Lower lobe of right lung (tissue), 2 donors: ENCODE measurements at places on chromosomes 4 and X.

- no peak overlapping the region for H3K27ac ChIP-seq
- no peaks in the 10 kb centered on the region for H3K36me3 ChIP-seq
- no peaks in the 10 kb centered on the region for H3K4me1 ChIP-seq
- no peak overlapping the region for H3K4me3 ChIP-seq
- no peaks in the 10 kb centered on the region for H3K27me3 ChIP-seq
Measured at GRCh38 chr4:84994280-84994679, 27.8 kb upstream of the WDFY3 start.

DNA sequence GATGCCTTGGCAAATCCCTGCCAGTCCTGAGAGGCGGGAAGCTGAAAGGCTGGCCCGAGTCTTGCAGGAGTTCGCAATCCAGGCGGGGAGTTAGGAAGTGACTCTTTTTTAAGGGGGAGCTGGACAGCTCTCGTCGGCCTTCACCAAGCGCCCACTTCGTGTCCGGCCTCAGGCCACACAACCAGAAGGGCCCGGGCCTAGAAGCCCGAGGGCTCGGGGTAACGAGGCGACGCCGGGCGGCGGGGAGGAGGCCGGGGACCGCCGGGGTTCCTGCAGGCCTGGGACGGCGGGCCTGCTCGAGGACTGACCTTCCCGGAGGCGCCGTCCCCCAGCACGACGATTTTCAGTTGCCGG is 395 bp downstream of the RAB28 start:
- H3K36me3 ChIP-seq, result peaks cover 4% of the 10 kb centered on the region
- peak overlapping the region; percentile 91 for H3K27ac ChIP-seq
- H3K4me1 ChIP-seq, result peaks cover 22% of the 10 kb centered on the region

DNA sequence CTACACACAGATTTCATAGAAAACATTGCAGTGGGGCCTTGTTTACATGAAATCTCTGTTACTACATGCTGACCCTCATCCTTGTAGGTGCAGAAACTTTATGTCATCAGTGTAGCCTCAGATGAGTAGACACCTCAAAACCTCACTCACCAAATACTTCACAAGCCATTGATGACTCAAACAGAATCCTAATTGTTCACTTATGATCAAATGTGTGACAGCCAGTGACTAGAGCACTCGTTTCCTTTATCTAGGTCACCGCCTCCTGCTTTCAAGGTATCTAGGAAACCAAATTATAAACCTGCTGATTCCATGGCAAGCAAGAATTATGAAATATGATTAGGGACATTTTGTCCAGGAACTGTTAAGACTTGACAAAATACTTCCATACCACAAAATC is 255.8 kb upstream of the GPRIN3 start:
- no peaks in the 10 kb centered on the region for H3K27me3 ChIP-seq
- H3K4me3 ChIP-seq, result no peak overlapping the region
- DNase-seq, result no peak
- no peaks in the 10 kb centered on the region for H3K4me1 ChIP-seq
- H3K36me3 ChIP-seq, result no peaks in the 10 kb centered on the region

- H3K27ac ChIP-seq, result peak overlapping the region; percentile 76
- no peaks in the 10 kb centered on the region for H3K36me3 ChIP-seq
- H3K4me3 ChIP-seq, result peak overlapping the region; percentile 19
- H3K4me1 ChIP-seq, result peaks cover 30% of the 10 kb centered on the region
- DNase-seq, result peak; percentile 45
Measured at GRCh38 chrX:150507251-150507856, 61.1 kb upstream of the MTM1 start.

- H3K4me3 ChIP-seq, result no peak overlapping the region
- peak overlapping the region; percentile 39 for H3K27ac ChIP-seq
- no peaks in the 10 kb centered on the region for H3K36me3 ChIP-seq
- no peaks in the 10 kb centered on the region for H3K4me1 ChIP-seq
- DNase-seq, result peak; percentile 85
- H3K27me3 ChIP-seq, result no peaks in the 10 kb centered on the region
Measured at GRCh38 chr4:128635141-128635954, 174.2 kb upstream of the JADE1 start.

DNA sequence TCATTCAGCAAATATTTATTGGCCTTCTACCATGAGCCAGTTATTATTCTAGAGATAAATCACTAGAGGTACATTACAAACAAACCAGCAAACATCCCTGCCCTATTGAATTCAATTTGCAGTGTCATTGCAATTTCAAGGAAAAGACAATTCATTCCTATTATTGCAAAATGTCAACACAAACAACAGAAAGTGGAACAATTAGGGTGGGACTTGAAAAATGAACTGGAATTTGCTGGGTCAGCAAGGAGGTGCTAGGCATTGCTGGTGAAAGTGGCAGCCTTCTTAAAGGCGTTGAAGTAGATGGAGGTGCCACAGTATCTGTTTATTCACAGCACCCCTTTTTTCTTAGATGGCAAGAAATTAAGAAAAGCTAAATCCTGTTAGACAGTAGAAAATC is 224.0 kb upstream of the BMP3 start:
- no peaks in the 10 kb centered on the region for H3K4me1 ChIP-seq
- DNase-seq, result no peak
- H3K27me3 ChIP-seq, result no peaks in the 10 kb centered on the region
- H3K36me3 ChIP-seq, result no peaks in the 10 kb centered on the region
- no peak overlapping the region for H3K27ac ChIP-seq

- DNase-seq, result no peak
- H3K4me1 ChIP-seq, result no peaks in the 10 kb centered on the region
- no peaks in the 10 kb centered on the region for H3K27me3 ChIP-seq
- H3K4me3 ChIP-seq, result no peak overlapping the region
- no peaks in the 10 kb centered on the region for H3K36me3 ChIP-seq
Measured at GRCh38 chr4:152708796-152709195, 29.0 kb upstream of the TMEM154 start.

DNA sequence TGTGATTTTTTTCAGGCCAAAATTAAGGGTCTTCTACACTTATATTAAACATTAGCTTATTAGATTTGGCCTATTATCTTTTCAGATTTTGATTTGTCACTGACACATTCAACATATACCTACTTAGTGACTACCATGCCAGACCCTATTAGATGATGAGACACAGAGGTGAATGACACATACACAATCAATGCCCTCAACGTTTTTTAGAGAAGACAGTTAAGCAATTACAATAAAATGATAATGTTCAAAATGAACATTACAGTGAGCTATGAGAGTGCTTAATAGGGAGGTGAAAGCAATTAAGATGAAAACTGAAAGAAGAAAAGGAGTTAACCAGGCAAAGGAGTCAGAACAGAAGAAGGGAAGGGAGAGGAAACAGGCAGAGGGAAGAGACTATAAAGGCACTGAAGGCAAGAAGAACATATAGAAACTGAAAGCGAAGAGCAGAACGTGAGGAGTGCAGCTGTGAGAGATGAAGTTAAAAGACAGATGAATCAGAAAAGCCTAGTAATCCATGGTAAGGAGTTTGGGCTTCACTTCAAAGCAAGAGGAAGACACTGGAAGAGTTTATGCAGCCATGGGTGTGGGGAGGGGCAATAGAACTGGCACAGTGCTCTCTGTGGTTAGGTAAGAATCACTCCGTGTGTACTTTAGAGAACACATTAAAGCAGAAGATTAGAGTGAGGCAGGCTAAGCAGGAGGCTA is 119.0 kb downstream of the REELD1 start:
- H3K27ac ChIP-seq, result no peak overlapping the region
- DNase-seq, result no peak
- H3K4me1 ChIP-seq, result peaks cover 26% of the 10 kb centered on the region
- no peaks in the 10 kb centered on the region for H3K36me3 ChIP-seq
- H3K4me3 ChIP-seq, result no peak overlapping the region
- H3K27me3 ChIP-seq, result no peaks in the 10 kb centered on the region

- no peak for DNase-seq
- no peak overlapping the region for H3K4me3 ChIP-seq
- H3K36me3 ChIP-seq, result no peaks in the 10 kb centered on the region
- no peaks in the 10 kb centered on the region for H3K27me3 ChIP-seq
Measured at GRCh38 chr4:169249214-169249973, 21.4 kb downstream of the SH3RF1 start.

DNA sequence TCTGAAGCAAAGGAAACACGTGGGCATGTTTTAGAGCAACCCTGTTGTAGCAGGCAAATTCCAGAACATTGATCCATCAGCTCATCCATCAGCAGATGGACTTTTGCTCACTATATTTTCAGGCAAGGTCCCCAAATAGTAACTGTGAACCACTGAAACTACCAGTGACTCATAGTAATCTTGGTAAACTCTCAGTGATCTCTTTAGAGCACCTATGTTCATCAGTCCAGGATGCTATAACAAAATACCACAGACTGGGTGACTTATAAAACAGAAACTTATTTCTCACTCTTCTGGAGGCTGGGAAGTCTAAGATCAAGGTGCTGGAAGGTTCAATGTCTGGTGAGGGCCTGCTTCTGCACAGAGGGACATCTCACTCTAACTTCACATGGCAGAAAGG is 28.9 kb upstream of the BTC start:
- no peak overlapping the region for H3K4me3 ChIP-seq
- H3K27me3 ChIP-seq, result no peaks in the 10 kb centered on the region
- no peaks in the 10 kb centered on the region for H3K4me1 ChIP-seq
- H3K36me3 ChIP-seq, result no peaks in the 10 kb centered on the region
- DNase-seq, result no peak

DNA sequence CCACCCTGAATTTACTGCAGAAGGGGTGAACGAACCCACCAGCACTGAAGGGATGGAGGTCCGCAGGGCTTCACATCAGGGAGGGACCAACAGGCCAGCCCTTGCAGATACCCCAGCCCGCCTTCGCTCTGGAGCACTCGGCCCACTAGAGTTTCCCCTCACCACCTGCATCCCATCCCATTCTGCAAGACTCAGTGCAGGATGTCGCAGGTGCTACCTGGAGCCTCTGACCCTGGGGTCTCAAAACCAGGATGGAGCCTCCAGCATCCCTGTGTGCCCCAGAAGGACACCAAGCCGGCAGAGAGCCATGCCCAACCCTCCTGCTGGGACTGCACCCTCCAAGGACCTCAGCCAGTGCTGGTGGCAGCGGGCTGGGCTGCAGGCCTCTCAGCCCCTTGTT is 57.6 kb upstream of the ADRA2C start:
- peak; percentile 18 for DNase-seq
- peaks cover 25% of the 10 kb centered on the region for H3K27me3 ChIP-seq
- H3K27ac ChIP-seq, result no peak overlapping the region
- H3K36me3 ChIP-seq, result no peaks in the 10 kb centered on the region
- H3K4me1 ChIP-seq, result no peaks in the 10 kb centered on the region
- H3K4me3 ChIP-seq, result no peak overlapping the region

DNA sequence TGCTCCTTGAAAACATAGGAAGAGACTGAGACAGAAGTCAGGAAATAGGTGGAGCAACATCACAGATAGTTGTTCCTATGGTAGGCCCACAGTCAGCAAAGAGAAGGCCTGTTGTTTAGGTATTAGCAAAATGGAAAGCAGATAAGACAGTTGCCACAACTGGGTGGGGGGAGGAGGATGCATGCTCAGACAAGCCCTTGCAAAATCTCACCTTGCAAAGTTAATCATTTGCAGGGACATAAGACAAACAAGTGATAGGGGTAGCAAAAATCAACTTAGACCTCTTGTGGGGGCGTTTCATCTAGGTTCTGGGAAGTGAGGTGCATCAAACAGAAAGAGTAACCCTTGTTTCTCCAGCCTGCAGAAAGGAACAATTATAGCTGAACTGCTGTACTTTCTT is 30.7 kb downstream of the SERPINA7 start:
- DNase-seq, result no peak
- H3K27ac ChIP-seq, result no peak overlapping the region
- no peak overlapping the region for H3K4me3 ChIP-seq
- no peaks in the 10 kb centered on the region for H3K27me3 ChIP-seq

DNA sequence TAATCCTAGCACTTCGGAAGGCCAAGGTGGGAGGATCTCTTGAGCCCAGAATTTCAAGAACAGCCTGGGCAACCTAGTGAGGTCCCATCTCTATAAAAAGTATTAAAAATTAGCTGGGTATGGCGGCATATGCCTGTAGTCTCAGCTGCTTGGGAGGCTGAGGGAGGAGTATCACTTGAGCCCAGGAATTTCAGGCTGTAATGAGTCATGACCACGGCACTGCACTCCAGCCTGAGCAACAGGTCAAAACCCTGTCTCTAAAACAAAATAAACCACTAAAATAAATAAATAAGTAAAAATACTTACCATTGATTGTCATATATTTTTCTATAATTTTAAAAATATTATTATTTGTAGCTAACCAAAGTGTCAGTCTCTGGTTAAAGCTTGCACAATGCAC is 315.6 kb upstream of the SMIM31 start:
- no peaks in the 10 kb centered on the region for H3K27me3 ChIP-seq
- H3K4me1 ChIP-seq, result no peaks in the 10 kb centered on the region
- H3K4me3 ChIP-seq, result no peak overlapping the region

DNA sequence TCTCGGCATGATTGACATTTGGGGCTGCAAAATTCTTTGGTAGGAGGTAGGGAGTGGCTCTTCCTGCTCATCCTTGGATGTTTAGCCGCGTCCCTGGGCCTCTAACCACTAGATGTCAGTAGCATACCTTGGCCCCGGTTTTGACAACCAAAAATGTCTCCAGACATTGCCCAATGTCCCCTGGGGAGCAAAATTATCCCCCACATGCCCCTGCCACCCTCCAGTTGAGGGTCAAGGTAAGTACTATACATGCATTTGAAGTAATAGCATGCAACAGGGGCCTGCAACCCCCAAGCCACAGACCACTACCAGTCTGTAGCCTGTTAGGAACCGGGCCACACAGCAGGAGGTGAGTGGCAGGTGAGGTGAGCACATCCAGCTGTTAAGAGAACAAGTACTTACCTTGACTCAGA is 17.6 kb upstream of the KIAA1210 start:
- no peaks in the 10 kb centered on the region for H3K4me1 ChIP-seq
- H3K27me3 ChIP-seq, result no peaks in the 10 kb centered on the region
- no peak overlapping the region for H3K4me3 ChIP-seq
- no peak overlapping the region for H3K27ac ChIP-seq
- no peak for DNase-seq

- H3K36me3 ChIP-seq, result no peaks in the 10 kb centered on the region
- H3K4me3 ChIP-seq, result peak overlapping the region; percentile 64
- peaks cover 45% of the 10 kb centered on the region for H3K27me3 ChIP-seq
- no peak overlapping the region for H3K27ac ChIP-seq
Measured at GRCh38 chr4:1793496-1793840, 375 bp downstream of the FGFR3 start.

DNA sequence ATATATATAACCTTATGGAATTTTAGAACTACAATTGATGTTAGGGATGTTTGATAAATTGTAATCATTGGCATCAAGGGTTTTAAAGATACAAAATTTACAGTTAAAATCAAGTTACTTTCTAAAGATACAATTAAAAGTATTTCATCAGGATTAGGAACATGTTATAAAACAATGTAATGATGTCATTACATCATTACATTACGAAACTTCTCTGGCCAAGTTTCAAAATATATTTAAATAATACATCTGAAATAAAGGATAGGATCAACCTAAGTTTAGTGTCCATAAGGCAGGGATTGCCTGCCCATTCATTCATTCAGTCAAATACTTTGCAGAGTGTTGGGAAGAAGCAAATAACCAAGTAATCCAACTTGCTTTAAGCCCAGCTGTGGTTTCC is 75.1 kb downstream of the TENM3 start:
- H3K36me3 ChIP-seq, result no peaks in the 10 kb centered on the region
- no peak overlapping the region for H3K27ac ChIP-seq
- no peak overlapping the region for H3K4me3 ChIP-seq
- no peak for DNase-seq

GRCh38 chr4:41050880-41051775 is 163.2 kb downstream of the APBB2 start:
- H3K27ac ChIP-seq, result peak overlapping the region; percentile 46
- no peak for DNase-seq
- peaks cover 4% of the 10 kb centered on the region for H3K4me1 ChIP-seq
- H3K27me3 ChIP-seq, result no peaks in the 10 kb centered on the region
